ENCODE measurements at places on chromosomes 2 and 18. TPM values are rescaled to one million over a fixed set of nuclear protein-coding genes. Genes with fewer than 3 reads are reported as not detected.

NOL4 gene
- 0.06 TPM for total RNA-seq

SDC1 gene
- 62.6 TPM for total RNA-seq

ALKAL2 gene
- 0.43 TPM for total RNA-seq

CIB4 gene
- total RNA-seq, result not detected

KLHL29 gene
- total RNA-seq, result 30.8 TPM

CFC1B gene
- total RNA-seq, result not detected

ANKRD62 gene
- total RNA-seq, result not detected

DSEL gene
- total RNA-seq, result 24.6 TPM

RFX8 gene
- 0.06 TPM for total RNA-seq

ZBTB7C gene
- not detected for total RNA-seq

ALPI gene
- total RNA-seq, result not detected

REG1B gene
- not detected for total RNA-seq

NAT8 gene
- total RNA-seq, result not detected

RGPD3 gene
- not detected for total RNA-seq

CABYR gene
- not detected for total RNA-seq

GPAT2 gene
- total RNA-seq, result 0.08 TPM
